Brain pericyte (primary cell): ENCODE measurements at places on chromosomes 11 and 22.

DNA sequence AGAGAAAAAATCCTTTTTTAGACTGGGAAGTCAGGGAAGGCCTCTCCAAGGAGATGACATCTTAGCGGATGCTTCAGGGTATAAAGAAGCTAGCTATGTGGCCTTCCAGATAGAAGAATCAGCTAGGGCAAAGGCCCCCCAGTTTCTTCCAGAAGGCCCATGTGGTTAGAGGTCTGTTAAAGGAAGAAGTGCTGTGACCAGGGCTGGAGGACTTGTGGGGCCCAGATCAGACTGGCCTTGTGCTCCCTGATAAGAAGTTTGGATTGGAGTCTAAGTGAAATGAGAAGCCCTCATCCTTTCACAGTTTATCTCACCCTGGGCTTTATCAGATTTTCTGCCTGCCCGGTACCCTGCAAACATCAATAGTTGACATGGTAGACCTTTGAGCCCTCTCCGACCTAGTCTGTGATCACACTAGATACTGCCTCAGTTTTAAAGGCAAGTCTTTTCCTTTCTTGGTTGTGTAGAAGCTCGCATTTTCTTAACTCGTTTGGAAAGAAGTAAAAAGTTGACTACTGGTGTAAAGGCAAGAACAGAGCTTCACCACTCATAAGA lies 7.8 kb downstream of the AMPD3 start:
- no peak for DNase-seq

DNA sequence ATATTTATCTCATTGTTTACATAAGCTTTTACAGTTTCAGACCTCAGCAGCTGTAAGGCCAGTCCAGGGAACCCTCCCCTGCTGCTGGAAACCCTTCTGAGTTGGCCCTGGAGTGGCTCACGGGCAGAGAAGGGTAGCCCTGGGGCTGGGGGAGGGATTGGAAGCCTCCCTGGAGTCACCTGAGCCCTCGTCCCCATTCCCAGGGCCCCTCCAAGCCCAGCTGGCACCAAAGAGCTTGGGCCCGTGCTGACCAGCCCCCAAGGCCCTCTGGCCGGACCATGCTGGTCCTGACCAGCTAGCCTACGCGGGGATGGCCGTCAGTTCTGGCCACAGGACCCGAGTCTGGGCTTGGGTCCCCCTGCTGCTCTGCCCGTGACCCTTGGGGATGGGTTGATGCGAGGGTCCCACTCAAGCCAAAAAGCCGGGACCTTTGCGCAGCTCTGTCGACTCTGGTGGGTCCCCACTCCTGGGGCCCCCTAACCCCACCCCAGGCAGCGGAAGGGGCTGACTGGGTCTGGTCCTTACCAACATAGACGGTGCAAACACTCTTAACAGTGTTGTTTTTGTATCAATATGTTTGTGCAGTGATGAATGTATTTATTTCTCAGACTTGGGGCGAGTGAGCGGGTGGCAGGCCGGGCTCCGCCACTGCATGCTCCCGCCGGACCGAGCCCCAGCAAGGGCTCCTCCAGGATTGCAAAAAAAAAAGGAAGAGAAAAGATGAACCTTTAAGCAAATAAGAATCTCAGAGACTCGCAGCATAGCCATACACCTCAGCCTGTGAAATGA lies 17.5 kb upstream of the TMEM191C start:
- no peak for DNase-seq

DNA sequence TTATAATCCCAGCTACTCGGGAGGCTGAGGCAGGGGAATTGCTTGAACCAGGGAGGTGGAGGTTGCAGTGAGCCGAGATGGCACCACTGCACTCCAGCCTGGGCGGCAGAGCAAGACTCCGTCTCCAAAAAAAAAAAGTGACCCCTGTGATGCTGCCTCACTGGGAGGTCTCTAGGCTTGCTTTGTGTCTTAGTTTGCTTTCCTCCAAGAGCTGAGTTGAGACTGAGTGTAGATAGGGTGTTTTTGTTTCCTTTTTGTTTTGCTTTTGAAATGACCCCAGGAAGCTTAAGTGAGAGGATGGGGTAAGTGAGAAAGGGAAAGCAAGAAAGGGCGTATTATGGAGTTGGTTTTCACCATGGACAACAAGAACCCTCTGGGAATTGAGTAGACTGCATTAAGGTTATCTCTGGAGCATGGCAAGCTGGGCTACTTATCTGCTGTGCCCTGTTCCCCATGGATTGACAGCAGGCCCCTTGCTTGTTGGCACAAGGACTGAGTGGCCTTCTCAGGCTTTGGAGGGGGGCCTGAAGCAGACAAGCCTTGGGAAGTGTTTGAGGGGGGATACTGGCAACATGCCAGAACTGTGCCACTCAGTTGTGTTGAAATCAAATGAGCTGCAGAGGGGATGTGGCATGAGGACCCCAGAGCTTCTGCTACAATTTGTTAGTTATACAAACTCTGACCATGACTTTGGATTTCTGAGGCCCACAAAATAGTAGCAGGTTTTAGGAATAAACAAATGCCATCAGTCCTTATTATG lies 300.6 kb upstream of the C11orf87 start:
- no peak for DNase-seq

- no peak for DNase-seq
These were observed 51.5 kb downstream of the RTL6 start for GRCh38 chr22:44446483-44446882.

GRCh38 chr22:20240900-20241299 lies 27.2 kb downstream of the RTN4R start:
- DNase-seq, result no peak

GRCh38 chr11:3021125-3021524 lies 29.0 kb upstream of the NAP1L4 start:
- no peak for DNase-seq

- DNase-seq, result no peak
These were observed 5.1 kb downstream of the SNU13 start for GRCh38 chr22:41683616-41684015.

DNA sequence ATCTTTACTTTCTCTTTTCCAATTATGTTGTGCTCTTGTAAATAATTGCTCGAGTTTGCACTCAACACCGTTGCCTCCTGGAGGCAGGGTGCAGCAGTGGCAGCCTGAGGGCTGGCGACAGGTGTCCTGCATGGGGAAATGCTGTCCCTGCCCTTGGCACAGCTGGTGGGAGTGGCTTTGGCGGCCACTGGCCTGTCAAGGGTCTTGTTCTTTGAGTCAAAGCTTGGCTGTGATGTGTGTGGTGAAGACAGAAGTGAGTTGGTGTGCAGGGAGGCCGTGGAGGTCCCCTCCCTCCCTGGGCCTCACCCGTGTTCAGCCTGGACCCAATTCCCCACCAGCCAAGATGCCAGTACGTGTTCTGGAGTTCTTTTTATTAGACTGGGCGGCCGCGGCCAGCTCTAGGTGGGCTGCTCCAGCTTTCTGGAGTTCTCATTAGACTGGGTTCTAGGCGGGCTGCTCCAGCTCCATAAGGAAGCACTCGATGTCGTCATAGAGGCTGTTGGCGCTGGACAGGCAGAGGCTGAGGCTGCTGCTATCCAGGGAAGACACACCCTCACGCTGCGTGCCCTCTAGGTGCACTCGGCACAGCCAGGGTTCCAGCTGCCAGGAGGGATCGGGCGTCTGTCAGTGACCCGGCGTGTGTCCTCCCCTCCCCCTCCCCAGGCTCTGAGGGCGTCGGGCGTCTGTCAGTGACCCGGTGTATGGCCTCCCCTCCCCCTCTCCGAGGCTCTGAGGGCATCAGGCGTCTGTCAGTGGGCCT lies 3.4 kb downstream of the IRF7 start:
- DNase-seq, result no peak

- DNase-seq, result no peak
These were observed 7.8 kb downstream of the MRGPRF start for GRCh38 chr11:69005183-69005630.

DNA sequence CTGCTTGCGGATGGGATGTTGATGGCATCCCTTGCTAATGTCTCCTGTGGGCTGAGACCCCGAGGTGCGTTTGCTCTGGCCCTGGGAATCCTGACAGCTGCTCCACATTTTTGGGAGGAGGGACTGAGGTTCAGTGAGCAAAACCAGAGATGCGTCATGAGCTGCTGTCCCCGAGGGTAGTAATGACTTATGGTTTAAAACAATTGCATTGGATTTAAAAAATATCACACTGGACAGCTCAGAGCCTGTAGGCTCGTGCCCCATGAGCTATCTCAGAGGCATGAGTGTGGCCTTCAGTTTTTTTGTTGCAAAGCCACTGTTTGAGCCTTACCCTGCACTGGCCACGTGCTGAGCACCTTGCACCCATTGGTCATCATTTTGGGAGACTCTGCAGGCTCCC lies 20.9 kb upstream of the PARVG start:
- DNase-seq, result no peak

DNA sequence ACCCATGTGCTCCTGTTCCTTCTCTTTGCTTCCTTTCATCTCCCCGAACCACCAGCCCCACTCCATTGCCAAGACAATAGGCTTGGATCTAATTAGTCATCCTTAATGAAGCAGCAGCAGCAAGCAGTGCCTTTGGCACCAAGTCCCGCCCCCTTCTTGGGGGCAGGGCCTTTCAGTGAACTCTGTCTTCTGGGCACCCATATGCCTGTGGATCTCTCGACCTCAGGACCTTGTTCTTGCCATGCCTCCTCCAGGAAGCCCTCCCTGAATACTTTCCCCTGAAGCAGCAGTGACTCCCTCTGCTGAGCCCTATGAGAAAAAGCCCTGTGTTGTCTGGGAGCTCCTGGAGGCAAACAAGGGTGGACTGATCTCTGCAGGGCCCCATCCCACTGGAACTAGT lies 32.1 kb downstream of the ARHGEF17 start:
- DNase-seq, result no peak

- DNase-seq, result no peak
These were observed 35.3 kb downstream of the KIAA0930 start for GRCh38 chr22:45205276-45205925.

DNA sequence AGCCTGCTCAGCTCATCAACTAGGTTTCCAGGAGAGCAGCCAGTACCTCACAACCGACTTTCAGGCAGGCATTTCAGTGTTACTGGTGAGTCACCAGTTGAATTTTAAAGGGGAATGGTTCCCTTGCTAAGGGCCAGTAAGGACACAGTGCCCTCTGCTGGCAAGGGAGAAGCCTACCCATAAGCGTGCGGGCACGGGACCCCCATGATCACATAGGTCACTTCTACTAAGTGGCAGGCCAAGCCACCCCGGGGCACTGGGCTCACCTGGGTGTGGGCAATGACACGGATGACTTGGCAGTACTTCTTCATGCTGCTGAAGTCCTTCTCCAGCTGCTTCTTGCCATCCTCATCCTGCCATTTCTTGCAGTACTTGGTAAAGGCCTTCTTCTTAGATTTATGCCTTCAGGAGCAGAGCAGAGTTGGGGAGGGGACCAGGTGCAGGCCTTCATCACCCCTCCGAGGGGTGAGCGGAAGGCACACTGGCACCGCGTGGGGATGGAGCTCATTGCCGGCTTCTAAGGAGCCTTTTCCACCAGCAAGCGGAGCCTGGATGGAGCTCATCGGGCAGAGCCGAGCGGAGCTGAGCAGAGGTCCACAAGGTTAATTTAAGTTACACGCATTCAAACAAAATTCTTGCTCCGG lies 2.9 kb downstream of the RPL3 start:
- DNase-seq, result peak; percentile 65
